ENCODE measurements at places on chromosomes 4 and X. TPM values are rescaled to one million over a fixed set of nuclear protein-coding genes. Genes with fewer than 3 reads are reported as not detected.
A peak's percentile ranks its signal among the peaks of the same experiment; 100 is the strongest.

Gene CD40LG
- 0.38 TPM for polyA plus RNA-seq

Gene CSAG3
- not detected for polyA plus RNA-seq

Gene ADH4
- 1.5 TPM for polyA plus RNA-seq

Gene USP17L30
- polyA plus RNA-seq, result not detected

Gene TRPC3
- 6.3 TPM for polyA plus RNA-seq

Gene SEC24D
- polyA plus RNA-seq, result 47.4 TPM

GRCh38 chrX:153723351-153724251 is 586 bp downstream of the BCAP31 start:
- DNase-seq, result peak; percentile 83

- DNase-seq, result no peak
Observed at GRCh38 chr4:123545667-123546572, 149.3 kb downstream of the SPRY1 start.

DNA sequence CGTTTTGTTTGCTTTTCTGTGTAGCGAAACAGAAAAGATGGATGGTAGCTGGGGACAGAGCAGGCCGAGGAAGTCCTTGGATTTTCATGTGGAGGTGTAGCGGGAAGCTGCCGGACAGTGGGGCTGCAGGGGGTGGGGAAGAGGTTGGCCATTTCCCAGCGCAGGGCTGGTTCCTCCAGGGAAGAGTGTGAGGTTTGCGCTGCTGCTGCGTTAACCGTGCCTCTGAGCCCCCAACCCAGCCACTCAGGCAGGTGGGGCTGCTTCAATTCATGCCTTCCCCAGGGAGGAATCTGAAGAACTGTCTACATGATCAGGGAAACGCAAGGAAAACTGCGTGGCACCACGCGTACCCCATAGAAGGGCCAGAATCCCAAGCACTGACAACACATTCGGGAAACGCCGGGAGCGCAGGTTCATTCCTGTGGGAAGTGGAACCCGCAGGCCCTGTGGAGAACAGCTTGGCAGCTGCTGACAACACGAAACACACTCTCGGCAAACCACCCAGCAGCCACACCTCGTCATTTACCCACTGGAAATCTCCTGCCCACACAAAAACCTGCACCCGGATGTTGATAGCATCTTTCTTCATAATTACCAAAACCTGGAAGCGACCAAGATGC is 57.7 kb downstream of the PCGF3 start:
- DNase-seq, result no peak

DNA sequence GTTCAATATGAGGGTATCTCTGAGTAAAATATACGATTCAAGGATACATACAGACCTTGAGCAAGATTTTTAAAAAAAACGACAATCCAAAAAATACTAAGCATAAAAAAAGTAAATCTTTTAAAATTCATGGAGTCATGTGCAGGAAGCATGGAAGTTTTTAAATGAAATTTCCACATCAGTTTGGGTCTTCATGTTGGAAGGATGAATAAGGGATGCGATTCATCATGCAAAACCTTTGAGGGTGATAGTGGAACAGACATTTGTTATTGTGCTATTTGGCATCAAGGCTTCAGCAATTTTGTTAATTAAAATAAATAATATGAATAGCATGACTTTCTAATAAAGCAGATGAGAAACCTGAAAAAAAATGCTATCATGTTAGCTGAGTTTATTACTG is 815.0 kb upstream of the PCDH10 start:
- DNase-seq, result no peak

GRCh38 chr4:2944091-2944482 is 19.1 kb downstream of the NOP14 start:
- DNase-seq, result peak; percentile 24

DNA sequence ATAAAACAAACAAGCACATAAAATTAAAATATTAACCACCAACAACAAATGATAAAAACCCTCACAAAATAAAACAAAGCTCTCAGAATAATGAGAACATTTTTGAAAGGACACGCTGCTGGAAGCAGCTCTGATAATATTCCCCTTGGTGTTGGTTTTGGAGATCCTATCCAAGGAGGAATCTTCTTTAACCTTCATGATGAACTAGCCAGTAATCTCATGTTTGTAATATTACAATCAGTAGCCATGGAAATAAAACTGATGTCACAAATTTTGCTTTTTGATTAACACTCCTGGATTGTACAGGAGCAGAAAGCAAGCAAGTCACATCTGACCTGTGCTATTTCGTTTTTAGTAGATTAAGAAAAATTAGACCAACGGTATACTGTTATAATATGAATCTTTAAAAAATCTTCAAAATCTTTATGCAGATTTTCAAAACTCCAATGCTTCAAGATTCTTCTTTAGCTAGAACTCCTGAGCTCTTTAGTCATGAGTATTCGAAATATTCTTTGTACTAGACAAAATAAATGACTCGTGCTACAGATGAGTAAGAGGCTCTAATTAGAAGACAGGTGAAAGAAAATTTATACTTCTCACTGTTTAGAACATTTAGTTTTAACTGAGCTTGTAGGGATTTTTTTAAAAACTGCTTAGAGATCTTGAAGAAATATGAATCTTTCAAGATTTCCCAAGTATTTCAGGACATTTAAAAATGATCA is 154.1 kb downstream of the RASL11B start:
- no peak for DNase-seq

GRCh38 chr4:168723020-168723419 is 226.2 kb downstream of the PALLD start:
- no peak for DNase-seq

DNA sequence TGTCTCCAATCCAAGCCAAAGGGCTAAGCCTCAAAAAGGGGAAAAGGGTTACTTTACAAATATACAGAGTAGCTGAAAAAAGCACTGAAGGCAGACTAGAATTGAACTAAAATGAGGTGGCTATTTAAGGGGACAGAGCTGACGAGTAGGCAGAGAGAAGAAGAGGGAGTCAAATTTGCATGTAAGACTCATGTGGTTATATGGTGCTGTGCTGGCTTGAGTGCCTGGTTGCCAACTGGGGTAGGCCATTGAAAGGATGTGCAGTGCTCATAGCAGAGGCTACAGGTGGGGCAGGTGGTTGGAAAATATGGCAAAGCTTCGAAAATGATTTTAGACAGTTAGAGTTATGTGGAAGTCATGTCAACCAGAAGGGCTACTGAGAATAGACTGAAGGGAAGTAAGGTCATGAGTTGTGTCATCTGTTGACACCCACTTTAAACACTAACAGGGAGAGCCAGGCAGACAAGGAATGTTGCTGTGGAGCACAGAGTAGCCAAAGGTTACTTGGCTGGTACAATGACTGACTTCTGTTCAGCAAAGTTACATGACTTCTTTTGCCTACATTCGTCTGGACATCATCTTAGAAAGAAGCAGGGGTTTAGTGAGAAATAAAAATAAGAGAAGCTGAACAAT is 1210.4 kb downstream of the ADGRL3 start:
- no peak for DNase-seq

DNA sequence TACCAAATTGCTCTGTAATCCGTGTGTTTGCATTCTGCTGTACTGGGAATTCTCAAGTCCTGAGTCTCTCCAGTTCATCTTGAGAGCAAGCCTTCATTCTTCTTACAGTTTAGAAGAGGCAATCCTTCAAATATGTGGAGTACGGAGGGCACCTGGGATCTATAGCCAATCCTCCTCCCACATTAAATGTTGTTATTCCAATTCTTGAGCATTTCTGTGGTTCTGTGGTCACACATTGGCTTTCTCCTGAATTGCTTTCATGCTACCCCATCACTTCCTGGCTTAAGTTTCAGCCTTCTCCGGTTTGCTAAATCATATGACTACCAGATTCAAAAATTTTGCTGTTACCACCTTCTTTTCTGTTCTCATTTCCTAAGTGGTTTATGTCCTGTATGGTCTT is 611.1 kb downstream of the PCDH19 start:
- no peak for DNase-seq

- DNase-seq, result no peak
Observed at GRCh38 chrX:20373063-20373462, 106.4 kb upstream of the RPS6KA3 start.

DNA sequence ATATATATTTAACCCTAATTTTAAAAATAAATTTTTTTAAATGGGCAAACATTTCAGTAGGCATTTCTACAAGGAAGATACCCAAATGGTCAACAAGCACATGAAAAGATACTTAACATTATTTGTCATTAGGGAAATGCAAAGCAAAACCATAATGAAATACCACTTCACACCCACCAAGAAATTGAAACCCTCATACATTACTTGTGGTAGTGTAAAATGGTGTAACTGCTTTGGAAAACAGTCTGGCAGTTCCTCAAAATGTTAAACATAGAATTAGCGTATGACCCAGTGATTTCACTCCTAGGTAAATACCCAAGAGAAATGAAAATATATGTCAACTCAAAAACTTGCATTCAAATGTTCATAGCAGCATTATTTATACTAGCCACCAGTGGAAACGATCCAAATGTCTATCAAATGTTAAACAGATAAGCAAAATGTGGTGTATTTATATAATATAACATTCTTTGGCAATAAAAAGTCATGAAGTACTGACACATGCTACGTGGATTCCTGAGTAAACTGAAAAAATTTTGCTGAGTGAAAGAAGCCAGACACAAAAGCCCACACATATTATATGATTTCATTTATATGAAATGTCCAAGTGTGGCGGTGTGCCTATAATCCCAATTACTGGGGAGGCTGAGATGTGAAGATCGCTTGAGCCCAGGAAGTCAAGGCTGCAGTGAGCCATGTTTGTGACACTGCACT is 16.6 kb downstream of the TRIM2 start:
- no peak for DNase-seq

DNA sequence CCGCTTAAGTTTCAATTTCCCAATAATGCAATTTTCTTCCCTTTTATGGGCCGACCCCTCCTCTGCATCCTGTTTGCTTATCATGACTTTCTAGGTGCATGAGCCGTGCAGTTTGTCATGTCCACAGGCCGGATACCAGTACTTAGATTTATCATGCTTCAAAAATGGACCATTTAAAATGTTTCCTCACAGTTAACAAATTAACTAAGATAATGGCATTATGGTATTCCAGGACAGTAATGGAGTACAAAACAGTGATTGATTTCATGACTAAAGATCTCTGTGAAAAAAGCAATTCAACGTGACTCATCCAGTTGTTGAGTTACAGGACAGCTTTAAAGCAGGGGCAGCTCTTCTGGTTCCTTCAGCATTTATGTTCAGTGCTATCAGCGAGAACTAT is 23.0 kb downstream of the SNX25 start:
- DNase-seq, result no peak

GRCh38 chr4:70666369-70666768 is at the start of gene JCHAIN:
TSS of gene JCHAIN (minus strand) at chr4:70666508. CDS start at chr4:70666490, 18 bp downstream.
- no peak for DNase-seq

GRCh38 chr4:176422001-176422400 is 102.2 kb downstream of the SPCS3 start:
- no peak for DNase-seq

DNA sequence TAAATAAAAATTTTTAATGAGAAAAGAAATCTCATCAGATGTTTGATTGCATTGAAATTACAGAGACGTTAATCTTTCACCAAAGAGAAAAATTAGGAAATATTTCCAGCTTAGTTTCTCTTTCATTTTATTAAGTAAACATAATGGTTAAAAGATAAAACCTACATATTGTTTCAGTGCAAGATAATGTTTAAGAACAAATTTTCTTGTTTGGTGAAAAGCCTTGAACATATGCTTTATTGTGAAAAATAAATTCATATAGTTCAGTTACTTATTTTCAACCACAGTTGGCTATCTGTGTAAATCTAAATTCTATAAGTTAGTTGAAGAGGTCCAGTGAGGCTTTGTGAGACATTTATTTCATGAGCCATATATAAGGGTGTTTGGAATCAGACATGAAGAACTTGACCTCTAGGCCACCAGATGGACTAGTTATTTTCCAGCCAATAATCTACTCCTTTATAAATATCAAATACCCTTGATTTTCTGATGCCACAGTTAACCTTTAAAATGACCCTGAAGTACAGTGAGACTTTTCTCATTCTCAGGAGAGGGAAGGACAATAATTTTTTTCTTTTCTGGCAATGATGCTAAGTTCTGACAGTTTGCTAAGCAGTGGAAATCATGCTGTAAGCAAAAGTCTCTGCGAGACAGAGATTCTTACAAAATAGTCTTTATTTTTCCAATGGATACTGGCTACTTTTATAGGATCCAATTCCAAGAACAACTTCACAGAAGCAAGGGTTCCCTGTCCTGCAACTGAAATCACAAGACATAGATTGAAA is 2.5 kb downstream of the ARSJ start:
- DNase-seq, result no peak

DNA sequence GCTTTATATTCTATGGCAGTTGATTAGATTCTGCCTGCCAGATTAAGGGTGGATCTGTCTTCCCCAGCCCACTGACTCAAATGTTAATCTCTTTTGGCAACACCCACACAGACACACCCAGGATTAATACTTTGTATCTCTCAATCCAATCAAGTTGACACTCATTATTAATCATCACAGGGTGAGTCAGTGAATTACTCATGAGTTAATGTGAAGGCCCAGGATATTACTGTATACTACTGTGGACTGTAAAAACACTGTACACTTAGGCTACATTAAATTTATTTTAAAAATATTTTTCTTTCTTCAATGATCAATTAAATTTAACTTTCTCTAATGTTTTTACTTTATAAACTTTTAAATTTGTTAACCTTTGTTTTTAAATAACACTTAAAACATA is 87.7 kb downstream of the NAP1L3 start:
- no peak for DNase-seq

DNA sequence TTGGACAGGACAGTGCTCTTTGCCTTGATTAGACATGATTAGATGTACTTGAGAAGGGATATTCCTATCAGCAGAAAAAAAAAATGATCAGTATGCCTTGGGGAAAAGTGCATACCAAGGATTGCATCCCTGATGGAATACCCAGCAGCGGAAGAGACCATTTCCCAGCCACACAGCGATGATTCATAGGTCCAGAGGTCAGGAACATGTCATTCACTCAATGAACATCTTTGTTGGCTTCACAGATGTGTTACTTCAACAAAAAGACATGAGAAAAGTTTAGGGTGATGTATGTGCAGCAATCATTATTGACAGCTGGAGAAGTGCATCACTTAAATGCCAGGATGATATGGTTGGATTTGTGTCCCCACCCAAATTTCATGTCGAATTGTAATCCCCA is 293.5 kb downstream of the ZNF674 start:
- no peak for DNase-seq

DNA sequence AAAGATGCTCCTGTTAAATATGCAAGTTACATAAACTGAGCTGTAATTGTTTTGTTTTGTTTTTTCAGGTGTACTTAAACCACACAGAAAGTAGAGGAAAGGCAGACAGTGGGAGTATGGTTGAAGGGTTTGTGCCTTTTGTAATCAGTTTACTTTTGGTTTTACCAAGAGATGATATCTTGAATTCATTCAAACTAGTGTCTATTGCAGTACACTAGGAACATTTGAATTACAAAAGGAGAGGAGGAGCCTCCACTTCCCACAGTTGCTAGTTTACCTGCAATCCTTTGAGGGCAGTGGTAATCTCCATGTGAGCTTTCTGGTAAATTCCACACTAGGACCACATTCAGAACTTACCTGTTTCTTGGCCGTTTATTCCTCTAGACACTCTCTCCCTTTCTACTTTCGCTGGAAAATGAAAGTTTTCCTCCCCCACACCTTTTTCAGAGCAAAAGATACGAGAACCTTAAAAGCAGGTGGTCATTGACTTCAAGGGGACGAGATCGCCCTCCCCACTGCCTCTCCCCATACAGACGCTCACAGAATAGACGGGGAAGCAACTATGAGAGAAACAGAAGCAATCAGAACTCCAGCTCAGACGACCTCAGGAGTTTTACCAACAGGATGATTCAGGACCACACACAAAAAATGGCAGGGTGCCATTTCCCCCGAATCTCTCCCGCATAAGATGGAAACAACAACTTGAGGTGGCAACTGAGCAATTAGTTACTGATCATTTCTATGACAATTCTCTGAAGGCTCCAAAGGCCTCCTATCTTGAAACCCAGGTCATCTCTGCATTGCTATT is 3.3 kb downstream of the RBM47 start:
- DNase-seq, result no peak

All from left lung (tissue), 14 donors.